ENCODE measurements at places on chromosomes 2 and 18.

GRCh38 chr2:36820942-36821605 lies 124.6 kb downstream of the VIT start:
- no peak for DNase-seq

DNA sequence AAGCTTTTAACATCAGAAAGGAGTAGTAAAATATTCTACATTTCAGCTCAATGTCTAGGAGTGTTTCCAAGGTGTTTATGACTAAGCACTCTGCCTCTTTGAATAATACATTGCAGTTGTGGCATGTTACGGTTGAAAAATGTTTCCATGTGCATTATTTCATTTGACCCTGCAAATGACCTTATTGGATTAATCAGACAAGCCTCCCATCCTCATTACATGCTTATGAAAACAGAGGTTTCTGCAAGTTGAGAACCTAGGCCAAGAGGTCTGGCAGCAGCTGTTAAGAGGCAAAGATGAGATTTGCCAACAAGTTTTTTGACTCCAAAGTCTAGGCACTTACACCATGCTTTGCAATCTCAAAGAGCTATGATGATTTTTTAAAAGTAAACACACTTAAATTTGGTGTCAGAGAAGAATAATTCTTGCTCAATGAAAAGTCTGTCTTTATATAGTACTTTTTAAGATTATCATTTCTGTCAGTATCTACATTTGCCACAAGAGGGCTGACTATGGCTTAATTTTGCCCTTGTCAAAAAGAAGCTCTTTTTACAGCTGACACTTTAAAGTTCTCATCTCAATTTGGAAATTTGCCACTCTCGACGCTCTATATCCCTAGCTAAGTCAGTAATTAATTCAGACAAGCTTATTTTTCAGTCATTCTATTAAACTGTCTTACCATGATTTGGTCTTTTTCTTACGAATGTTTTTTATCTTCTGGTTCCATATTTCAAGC lies 260.6 kb downstream of the PAX3 start:
- DNase-seq, result no peak

DNA sequence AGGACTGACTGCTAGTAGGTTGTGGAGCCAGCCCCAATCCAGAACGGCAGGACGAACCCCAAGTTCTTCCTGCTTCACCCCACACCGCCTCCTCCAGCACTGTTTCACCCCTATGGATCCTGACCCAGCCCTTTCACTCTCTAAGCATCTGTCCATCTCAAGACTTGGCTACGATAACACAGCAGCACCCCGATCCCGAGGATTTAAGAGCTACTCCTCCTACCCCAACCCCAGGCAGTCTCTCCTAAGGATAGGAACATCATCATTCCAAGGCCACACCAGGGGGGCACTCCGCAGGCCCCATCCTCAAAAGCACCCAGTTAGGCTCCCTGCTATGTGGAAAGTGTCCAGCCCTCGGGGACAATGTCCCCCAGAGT lies 645 bp downstream of the KCTD18 start:
- no peak for DNase-seq

DNA sequence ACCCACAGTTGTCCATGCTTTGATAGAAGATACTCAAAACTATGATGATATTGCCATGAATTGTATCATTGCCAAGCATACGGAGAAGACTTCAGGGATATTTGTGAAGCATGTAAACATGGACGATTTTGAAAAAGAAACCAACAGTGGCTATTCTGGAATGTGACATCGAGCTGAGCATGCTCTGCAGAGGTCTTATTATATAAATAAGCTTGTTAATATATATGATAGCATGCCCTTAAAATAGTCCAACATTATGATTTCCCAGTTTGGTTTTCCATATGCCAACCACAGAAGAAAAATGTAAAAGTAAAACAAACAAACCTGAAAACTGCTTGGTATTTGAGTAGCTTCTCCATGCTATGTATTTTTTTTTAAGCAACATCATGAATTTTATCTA lies 159.1 kb downstream of the LNPK start:
- DNase-seq, result no peak

DNA sequence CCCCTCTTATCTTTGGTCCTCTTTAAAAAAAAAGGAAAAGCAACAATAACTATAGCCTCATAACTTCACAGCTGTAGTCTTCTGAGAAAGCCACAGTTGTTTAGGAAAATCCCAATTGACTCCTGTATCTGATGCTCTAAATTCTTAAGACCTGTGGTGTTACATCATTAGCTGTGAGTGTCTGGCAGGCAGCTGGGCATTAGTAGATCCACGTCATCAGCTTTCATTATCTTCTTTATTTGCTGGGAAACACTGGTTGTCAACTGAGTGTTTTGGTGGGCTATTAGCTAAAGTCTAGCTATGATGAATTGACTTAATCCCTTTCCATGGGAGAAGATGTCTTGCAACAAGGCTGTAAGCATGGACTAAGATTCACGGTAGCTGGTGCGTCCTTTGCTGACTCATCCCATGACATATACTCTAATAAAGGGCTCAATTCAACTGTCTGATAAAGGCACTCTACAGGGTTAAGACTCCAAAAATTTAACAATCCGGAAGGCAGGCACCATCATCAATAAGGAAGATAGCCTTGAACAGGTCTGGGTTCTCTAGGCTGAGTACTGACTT lies 517.2 kb downstream of the PLCL1 start:
- no peak for DNase-seq

GRCh38 chr2:10658041-10658913 lies 31.5 kb downstream of the NOL10 start:
- DNase-seq, result no peak

DNA sequence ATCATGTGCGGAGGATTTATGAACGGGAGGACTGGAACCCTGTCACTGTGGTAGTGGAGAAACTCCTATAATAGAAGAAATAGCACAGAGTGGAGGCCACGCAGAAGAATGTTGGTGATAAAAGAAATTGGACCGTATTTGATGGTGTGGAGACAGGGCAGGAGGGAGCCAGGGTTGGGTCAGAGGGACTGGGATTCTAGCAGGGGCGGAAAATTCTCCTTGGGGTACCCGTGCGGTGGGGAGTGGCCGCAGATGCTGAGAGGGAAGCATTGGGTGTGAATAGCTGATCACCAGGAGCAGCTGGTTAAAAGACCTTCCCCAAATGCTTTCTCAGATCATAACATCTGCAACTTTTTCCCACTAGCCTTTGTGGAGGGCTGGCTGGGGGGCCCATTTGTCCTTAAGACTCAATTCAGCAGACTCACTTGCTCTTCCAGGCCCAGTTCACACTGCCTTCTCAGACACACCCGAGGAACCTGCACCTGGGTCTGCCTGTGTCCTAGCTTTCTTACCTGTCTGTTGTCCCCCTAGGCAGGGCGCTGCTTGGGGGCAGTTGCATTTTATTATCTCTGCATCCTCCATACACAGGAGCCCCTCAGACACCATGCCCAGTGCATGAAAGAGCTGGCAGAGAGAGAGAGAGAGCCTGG lies 7.1 kb downstream of the SH3BP4 start:
- DNase-seq, result no peak

- no peak for DNase-seq
Measured at GRCh38 chr2:136162438-136162837, 44.5 kb upstream of the CXCR4 start.

All from stimulated activated CD4-positive, alpha-beta T cell treated with anti-CD3 and anti-CD28 coated beads, Interleukin-2, amount 100 ng/mL, for 48 hours (primary cell).